ENCODE measurements at places on chromosomes 13 and 19.

- DNase-seq = no peak
These were observed 204.2 kb upstream of the ARGLU1 start for GRCh38 chr13:106772006-106772601.

DNA sequence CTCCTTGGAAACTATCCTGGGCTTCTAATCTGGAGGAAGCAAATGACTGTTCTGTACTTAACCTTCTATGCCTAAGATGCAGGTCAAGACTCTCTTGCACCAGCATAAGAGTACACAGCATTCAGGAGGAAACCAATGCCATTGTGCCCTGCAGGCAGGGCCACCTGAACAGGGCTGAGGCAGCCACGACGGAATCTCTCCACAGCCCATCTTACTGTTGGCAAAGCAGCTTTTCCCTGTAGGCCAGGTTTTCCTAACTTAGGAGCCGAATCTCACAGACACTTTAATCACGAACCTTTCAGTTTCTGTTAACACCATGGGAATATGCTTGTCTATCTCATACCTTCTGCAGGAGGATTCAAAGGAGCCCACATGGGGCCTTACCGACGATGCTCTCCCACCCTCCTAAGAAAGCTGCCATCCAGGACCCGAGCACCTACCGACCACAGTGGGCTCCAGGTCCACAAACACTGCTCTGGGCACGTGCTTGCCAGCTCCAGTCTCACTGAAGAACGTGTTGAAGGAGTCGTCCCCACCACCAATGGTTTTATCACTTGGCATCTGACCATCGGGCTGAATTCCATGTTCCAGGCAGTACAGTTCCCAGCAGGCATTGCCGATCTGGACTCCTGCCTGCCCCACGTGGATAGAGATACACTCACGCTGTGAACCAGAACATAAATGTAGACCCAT is 2.6 kb downstream of the TUBA3C start:
- DNase-seq = no peak

DNA sequence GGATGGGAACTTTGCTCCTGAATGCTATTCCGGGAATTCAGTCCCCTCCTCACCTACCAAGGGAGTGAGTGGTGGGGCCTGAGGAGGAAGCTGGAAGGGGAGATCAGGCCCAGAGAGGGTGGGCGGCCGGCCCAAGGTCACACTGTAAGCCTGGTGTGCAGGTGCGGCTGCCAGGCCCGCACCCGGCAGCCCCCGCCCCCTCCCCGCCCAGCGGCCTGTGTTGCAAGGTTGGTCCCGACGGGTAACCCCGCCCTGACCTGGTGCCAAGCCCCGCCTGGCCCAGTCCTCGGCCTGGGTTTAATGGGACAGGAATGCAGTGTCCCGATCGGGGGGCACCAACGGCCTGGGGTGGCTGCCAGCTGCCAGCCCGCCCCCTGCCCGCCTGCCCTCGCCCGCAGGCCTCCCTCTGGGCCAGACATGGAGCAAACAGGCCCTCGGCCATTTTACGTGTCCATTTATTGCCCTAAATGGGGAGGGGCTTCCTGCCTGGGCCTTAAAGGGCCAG is 5.5 kb downstream of the ZBTB7A start:
- no peak for DNase-seq

- DNase-seq = no peak
These were observed 272.8 kb downstream of the KLF5 start for GRCh38 chr13:73331556-73331955.

GRCh38 chr19:8097681-8098567 is 45.4 kb downstream of the CCL25 start:
- DNase-seq = no peak

DNA sequence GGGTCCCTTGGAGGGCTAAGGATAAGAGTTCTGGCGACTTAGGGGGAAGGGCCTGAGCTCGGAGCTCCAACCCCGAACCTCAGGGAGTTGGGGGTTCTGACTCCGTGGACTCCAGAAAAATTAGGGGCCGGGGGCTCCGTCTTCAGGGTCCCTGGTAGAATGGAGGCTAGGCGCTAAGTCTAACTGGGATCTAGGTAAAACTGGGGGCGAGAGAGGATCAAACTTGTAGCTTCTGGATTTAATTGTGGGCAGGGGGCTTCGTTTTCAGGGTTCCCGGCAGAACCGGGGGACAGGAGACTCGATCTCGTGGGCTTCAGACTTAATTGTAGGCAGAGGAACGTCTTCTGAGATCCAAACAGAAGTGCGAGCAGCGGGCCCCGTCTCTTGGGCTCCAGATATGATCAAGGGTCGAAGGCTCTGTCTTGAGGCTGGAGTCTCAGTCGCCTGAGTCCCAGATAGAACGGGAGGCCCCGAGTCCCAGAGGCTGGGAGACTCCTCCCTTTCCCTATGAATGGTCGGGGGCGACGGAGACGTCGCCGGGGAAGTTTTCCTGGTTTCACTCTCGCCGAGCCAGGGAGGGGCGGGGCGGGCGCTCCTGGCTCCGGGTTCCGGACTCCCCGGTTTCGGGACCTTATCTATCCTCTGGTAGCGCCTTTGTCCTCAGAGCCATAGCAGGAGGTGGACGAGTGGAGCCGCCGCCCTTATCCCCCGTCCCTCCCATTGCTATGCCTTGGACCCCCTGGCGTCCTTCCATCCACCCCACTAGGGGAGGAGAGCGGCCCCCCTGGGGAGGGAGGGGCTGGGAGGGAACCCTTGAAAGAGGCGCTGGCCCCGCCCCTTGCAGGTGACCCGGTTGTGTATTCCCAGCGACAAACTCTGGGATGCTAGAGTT is 1.3 kb downstream of the NECTIN2 start:
- peak; percentile 65 for DNase-seq

- peak; percentile 48 for DNase-seq
These were observed 149.0 kb upstream of the ZNF536 start for GRCh38 chr19:30222992-30223865.

DNA sequence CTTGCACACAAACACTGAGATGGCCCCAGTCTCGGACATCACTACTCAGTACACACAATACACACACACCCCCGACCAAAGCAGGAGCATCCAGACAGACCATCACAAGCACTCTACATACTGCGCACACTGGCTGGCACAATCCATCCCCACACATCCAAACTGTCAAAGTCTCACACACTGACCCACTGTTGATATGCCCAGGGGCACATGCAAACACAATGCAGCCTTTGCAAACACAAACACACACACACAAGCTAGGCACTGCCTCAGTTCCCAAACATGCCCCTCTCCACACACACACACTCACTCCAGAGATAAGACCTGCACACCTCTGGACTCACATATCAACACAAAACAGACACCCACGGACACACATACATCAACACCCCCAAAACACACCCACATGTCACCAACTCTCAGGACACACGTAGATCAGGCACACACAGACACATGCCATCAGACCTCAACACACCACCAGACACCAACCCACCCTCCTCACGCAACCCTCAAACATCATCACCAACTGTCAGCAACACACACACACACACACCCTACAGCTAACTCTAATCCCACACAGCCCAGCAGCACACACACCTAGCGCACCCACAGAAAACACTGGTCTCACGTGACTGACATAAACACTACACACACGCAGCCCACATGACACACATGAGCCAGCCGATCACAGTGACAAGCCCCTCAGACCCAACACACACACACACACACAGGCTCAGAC is 1.9 kb downstream of the BBC3 start:
- DNase-seq = no peak

DNA sequence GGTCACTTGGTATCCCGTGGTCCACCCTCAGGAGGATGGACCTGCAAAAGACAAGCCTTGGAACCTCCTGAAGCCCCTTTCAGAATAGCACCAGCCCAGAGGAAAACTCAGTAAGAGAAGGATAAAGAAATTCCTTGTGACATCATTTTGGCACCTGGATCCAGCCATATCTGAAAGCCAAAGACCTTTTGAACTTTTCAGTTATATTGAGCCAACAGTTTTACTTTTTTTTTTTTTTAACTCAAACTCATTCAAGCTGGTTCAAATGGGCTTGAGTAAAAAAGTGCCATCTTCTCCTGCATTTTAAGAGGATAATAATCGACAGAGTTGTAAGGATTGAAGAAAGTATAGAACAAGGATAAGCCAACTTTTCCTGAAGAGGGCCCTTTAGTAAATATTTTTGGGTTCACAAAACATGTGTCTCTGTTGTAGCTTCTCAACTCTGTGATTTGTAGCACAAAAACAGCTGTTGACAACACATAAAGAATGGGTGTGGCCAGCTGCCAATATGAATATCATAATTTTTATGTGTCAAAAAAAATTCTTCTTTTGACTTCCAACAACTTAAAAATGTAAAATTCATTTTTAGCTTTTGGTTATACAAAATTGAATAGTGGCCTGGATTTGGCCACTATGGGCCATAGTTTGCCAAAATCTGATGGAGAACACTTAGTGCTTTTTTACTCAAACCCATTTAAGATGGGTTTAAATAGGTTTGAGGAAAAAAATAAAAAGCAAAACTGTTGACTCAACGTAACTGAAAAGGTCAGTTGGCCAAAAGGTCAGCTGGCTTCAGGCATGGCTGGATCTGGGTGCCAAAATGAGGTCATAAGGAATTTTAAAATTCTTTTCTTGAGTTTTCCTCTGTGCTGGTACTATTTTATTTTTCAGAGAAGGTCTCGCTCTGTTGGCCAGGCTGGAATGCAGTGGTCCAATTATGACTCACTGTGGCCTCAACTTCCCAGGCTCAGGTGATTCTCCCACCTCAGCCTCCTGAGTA is 50.7 kb downstream of the ACSBG2 start:
- DNase-seq = no peak

GRCh38 chr13:46149272-46150133 is 32.5 kb downstream of the LCP1 start:
- DNase-seq = no peak

DNA sequence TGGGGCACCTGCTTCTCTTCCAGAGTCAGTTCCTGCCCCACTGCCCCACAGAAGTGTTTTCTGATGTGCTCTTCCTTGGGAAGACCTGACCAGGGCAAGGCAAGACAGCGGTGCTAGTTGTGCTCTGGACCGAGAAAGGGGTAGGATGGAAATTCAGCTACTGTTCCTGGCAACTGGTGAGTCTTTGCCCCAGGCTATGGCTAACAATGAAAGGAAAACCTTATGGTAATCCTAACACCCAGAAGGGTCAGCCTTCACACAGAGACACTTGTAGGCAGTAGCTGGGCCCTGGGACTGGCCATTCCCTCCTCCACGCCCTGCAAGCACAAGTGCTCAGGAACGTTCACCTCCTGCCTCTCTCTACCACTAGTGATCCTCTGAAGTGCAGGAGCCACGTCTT is 9.6 kb upstream of the CYSLTR2 start:
- DNase-seq = no peak

DNA sequence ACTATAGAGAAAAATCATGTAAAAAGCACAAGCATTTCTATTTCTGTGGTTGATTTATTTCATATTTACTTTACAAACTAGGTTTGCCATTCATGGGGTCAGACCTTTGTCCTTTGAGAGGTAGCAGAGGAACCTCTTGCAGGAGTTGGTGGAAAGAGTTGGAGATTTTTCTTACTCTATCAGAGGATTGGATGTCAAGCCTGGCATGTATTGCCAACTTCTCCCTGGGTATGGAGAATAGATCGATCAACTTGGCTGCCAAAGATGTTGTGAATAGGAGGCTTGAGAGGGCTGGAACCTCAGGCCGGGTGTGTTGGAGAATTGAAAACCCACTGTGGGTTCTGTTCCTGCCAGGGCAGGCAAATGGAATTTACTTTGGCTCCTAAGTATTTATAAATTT is 81.2 kb downstream of the WDFY2 start:
- DNase-seq = no peak

GRCh38 chr19:14310055-14310454 is 71.2 kb upstream of the ADGRE5 start:
- no peak for DNase-seq

- DNase-seq = no peak
These were observed 19.7 kb upstream of the CPB2 start for GRCh38 chr13:46124531-46124966.

DNA sequence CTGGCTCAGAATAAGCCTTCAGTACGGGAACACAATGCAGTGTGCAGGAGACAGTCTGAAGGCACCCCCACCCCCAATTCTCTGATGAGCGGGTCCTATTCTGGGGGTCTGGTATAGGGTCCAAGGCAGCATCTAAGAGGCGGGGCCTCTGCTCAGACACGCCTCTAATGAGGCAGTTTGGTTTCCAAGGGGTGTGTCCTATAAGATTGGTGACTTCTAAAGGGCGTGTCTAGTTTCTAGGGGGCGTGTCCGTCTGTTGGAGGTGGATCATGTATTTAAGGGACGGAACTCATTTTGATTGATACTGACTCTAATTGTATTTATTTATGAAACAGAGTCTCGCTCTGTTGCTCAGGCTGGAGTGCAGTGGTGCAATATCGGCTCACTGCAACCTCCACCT is 8.7 kb downstream of the FIZ1 start:
- DNase-seq = no peak

GRCh38 chr19:36182612-36183244 is 30.5 kb upstream of the COX7A1 start:
- DNase-seq = no peak

DNA sequence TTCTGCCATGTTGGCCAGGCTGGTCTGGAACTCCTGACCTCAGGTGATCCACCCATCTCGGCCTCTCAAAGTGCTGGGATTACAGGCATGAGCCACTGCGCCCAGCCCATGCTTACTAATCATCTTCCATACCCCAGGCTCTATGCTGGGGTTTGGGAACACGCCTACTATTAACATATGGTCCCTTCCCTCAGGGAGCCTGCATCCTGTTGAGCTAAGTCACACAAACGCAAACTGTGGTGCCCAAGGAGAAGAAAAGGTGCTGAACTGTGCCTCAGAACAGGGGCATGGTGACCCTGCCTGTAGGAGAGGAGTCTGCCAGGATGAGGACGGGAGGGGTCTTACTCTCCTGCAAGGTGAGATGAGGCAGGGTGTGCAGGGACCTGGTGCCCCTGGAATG is 5.6 kb downstream of the MICOS13 start:
- no peak for DNase-seq

GRCh38 chr13:86922936-86923335 is 748.2 kb upstream of the SLITRK5 start:
- DNase-seq = no peak

- no peak for DNase-seq
These were observed 84.7 kb downstream of the KDM4B start for GRCh38 chr19:5053661-5054060.

- no peak for DNase-seq
These were observed 1322.2 kb downstream of the PCDH9 start for GRCh38 chr13:65907666-65908525.

DNA sequence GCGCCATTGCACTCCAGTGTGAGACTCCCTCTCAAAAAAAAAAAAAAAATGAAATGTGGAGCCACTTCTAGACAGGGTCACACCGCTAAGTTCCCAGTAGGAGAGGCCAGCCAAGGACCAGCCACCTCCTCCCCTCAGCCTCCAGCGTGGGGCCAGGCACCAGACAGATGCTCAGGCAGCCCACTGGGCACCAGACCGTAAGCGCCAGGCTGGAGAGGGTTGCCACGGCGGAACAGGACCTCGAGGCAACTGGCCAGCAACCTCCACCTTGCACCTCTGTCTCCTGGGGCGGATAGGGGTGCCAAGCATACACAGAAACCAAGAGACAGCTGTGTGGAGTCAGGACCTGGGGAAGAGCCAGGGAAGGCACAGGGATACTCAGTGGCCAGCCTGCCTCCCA is 3.7 kb downstream of the PEPD start:
- DNase-seq = no peak

All from nephron progenitor cell (in vitro differentiated cells).